Mesothelial cell of epicardium (in vitro differentiated cells): ENCODE measurements at places on chromosomes 5 and 9.

GRCh38 chr5:180166176-180166575 is 42.8 kb downstream of the RASGEF1C start:
- H3K4me1 ChIP-seq, result peaks cover 18% of the 10 kb centered on the region
- no peak overlapping the region for H3K27ac ChIP-seq
- no peak overlapping the region for H3K4me3 ChIP-seq

DNA sequence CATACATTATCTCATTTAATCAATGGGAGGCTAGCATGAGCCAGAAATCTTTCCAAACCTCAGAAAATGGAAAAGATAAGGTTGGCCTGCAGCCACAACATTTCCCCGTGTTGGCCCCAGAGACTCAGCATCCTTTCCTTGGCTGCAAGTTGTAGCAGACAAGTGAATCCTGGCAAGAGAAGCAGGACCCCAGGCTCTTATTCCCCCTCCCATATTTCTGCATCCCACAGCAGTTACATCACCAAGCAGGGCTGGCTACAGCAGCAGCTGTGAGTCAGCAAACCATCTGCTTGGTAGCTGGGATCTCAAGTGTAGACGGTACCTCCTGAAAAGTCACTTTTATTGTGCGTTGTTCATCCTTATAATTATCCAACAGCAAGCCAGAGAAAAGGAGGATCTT is 212.4 kb downstream of the GNA14 start:
- H3K4me1 ChIP-seq, result peaks cover 18% of the 10 kb centered on the region
- H3K27me3 ChIP-seq, result peaks cover 3% of the 10 kb centered on the region
- H3K27ac ChIP-seq, result no peak overlapping the region

GRCh38 chr5:64958757-64959391 is 190.1 kb downstream of the CWC27 start:
- no peak overlapping the region for H3K27ac ChIP-seq
- no peak for DNase-seq
- no peak overlapping the region for H3K4me3 ChIP-seq

GRCh38 chr9:127611603-127611898 is 526 bp upstream of the STXBP1 start:
- DNase-seq, result no peak
- H3K27ac ChIP-seq, result peak overlapping the region; percentile 88
- H3K27me3 ChIP-seq, result no peaks in the 10 kb centered on the region
- H3K4me1 ChIP-seq, result peaks cover 46% of the 10 kb centered on the region

- H3K4me3 ChIP-seq, result no peak overlapping the region
Measured at GRCh38 chr5:127962491-127962890, 121.1 kb upstream of the SLC12A2 start.

DNA sequence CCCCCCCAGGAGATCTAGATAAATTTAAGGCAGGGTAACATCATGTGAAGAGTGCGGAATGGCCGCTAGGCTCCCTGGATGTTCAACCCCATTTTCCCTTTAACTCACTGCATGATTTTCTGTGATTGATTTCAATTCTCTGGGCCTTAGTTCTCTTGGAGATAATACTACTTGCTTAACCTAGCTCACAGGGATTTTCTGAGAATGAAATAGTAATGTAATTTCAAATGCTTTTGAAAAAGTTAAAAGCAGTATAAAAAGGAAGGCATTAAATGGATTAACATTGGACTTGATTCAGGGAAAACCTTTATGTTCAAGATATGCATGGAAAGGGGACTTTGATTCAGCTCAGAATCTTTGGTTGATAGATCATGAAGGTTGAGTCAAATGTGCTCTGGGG is 90.9 kb downstream of the KIF4B start:
- no peak for DNase-seq
- H3K27me3 ChIP-seq, result no peaks in the 10 kb centered on the region
- H3K4me3 ChIP-seq, result no peak overlapping the region
- H3K27ac ChIP-seq, result no peak overlapping the region
- no peaks in the 10 kb centered on the region for H3K36me3 ChIP-seq

GRCh38 chr5:127367946-127368465 is 77.4 kb downstream of the MEGF10 start:
- H3K4me3 ChIP-seq, result no peak overlapping the region
- H3K4me1 ChIP-seq, result no peaks in the 10 kb centered on the region
- no peak overlapping the region for H3K27ac ChIP-seq

DNA sequence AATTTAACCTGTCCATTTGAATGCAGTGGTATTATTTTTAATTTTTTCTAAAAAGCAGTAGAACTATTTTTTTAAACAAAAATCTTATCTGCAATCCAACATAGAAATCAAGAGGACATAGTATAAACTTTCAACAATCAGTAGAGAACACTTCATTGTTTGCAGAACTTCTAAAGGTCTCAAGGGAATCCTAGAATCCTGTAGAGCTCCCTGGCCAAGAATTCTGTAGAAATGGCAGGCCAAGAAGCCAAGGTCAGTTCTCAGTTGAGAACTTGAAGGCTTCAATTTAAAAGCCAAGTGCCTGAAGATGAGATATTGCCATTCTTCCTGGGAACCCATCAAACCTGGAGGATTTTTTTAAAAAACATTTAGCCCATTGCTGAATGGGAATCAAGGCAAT is 199.2 kb upstream of the KLF4 start:
- no peak overlapping the region for H3K27ac ChIP-seq
- no peak overlapping the region for H3K4me3 ChIP-seq
- DNase-seq, result no peak
- no peaks in the 10 kb centered on the region for H3K36me3 ChIP-seq
- peaks cover 14% of the 10 kb centered on the region for H3K27me3 ChIP-seq

DNA sequence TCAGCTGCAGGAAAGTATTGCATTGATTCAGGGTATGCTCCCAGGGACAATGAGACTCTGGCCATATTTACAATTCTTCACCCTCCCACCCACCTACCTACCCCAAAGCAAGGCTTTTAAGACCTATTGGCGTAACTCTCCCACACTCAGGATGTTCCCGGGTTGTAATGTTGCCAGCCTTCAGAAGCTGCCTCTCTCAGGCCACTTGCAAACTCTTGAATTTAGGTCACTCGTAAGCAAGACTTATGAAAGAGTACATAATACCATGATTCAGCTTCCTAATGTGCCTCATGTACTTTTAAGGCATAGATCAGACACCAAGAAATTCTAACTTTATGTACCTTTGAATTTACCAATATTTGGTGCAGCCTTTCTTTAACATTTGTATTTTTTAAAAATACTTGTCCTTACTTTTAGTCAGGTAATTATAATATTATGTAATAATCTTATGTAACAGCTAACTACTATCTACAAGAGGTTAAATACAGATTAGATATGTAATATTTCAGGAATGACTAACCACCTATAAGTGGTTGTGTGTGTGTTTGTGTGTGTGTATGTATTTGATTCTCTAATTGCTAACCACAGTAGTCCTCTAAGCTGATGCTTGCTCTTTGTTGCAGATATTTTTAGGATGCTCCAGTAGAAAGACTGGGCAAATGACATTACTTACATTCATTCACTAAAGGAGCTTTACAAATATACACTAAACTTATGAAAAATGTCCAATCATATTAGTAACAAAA is 630.5 kb upstream of the MEF2C start:
- DNase-seq, result no peak
- no peak overlapping the region for H3K27ac ChIP-seq
- no peaks in the 10 kb centered on the region for H3K36me3 ChIP-seq
- no peak overlapping the region for H3K4me3 ChIP-seq
- no peaks in the 10 kb centered on the region for H3K27me3 ChIP-seq

GRCh38 chr9:132631685-132632084 is 38.1 kb downstream of the DDX31 start:
- H3K36me3 ChIP-seq, result peaks cover 36% of the 10 kb centered on the region
- H3K4me3 ChIP-seq, result no peak overlapping the region
- no peak for DNase-seq
- no peaks in the 10 kb centered on the region for H3K27me3 ChIP-seq
- H3K4me1 ChIP-seq, result peaks cover 6% of the 10 kb centered on the region
- no peak overlapping the region for H3K27ac ChIP-seq

DNA sequence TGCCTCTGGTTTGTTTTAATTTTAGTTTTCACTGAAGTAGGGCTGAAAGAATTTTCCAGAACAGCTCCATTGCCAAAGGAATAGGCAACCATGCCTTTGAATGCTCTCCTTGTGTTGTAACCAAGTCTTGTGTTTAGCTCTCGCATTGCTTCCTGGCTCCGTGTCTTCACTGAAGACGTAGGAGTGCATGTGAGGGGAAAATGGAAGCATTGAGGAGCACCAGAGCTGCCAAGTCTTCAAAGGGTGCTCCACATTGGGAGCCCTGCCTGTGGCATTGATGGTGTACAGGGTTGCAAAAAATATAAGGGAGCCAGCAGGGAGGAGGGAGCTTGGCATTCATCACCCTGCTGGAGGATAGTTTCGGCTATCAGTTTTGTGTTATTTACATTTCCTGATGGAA is 86.6 kb downstream of the NTRK2 start:
- peaks cover 5% of the 10 kb centered on the region for H3K36me3 ChIP-seq
- H3K27me3 ChIP-seq, result no peaks in the 10 kb centered on the region
- H3K4me3 ChIP-seq, result no peak overlapping the region
- peaks cover 28% of the 10 kb centered on the region for H3K4me1 ChIP-seq
- DNase-seq, result no peak

GRCh38 chr9:91775011-91775707 is 174.9 kb downstream of the ROR2 start:
- H3K4me1 ChIP-seq, result peaks cover 51% of the 10 kb centered on the region
- H3K27ac ChIP-seq, result no peak overlapping the region
- H3K27me3 ChIP-seq, result no peaks in the 10 kb centered on the region
- H3K36me3 ChIP-seq, result peaks cover 1% of the 10 kb centered on the region

GRCh38 chr9:75974016-75974766 is 83.7 kb downstream of the PCSK5 start:
- H3K36me3 ChIP-seq, result peaks cover 13% of the 10 kb centered on the region
- no peak overlapping the region for H3K27ac ChIP-seq
- H3K4me1 ChIP-seq, result peaks cover 18% of the 10 kb centered on the region
- no peaks in the 10 kb centered on the region for H3K27me3 ChIP-seq
- no peak overlapping the region for H3K4me3 ChIP-seq

- H3K4me3 ChIP-seq, result no peak overlapping the region
- H3K36me3 ChIP-seq, result peaks cover 1% of the 10 kb centered on the region
- no peaks in the 10 kb centered on the region for H3K27me3 ChIP-seq
- H3K4me1 ChIP-seq, result peaks cover 4% of the 10 kb centered on the region
Measured at GRCh38 chr9:133807818-133808217, 69.7 kb upstream of the SARDH start.

DNA sequence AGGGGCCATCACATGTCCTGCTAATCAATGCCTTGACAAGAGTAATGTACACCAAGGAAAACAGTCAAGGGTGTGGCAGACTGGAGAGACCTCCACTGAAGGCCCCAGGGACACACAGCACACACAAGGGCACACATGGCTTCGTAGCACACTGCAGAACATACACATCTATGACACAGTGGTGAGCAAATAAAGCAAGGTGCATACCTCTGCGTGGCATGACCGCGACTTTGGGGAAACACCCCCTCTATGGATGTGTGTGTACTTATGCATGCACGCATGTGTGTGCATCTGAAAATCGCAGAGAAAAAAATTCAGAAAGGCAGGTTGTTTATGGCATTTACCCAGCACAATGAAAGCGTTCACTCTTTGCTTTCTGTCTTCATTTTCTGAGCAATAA is 20.5 kb downstream of the SEMA4D start:
- H3K27me3 ChIP-seq, result no peaks in the 10 kb centered on the region
- H3K4me3 ChIP-seq, result no peak overlapping the region
- H3K4me1 ChIP-seq, result peaks cover 16% of the 10 kb centered on the region

DNA sequence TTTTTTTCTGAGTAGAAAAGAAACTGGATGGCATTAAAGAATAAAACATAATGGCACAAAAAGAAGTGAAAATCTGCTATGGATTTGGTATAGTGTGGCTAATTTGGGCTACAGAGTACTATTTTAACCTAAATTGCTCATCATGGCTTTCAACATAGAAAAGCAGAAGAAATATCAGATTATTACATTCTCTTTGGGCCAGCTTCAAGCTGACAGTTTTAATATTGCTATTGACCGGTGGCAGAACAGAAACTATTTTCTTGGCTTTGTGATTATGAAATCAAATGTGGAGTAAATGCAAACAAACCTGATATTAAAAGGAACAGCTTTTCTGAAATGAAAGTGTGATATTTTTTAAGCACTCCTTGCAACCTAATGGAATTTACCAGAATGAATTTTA is 301.5 kb downstream of the EPB41L4A start:
- H3K36me3 ChIP-seq, result peaks cover 4% of the 10 kb centered on the region
- no peaks in the 10 kb centered on the region for H3K27me3 ChIP-seq
- no peak overlapping the region for H3K27ac ChIP-seq
- no peak overlapping the region for H3K4me3 ChIP-seq
- peaks cover 6% of the 10 kb centered on the region for H3K4me1 ChIP-seq
- no peak for DNase-seq

GRCh38 chr5:124180875-124181461 is 565.5 kb downstream of the ZNF608 start:
- H3K36me3 ChIP-seq, result no peaks in the 10 kb centered on the region
- no peak for DNase-seq
- peaks cover 15% of the 10 kb centered on the region for H3K4me1 ChIP-seq
- H3K4me3 ChIP-seq, result no peak overlapping the region

DNA sequence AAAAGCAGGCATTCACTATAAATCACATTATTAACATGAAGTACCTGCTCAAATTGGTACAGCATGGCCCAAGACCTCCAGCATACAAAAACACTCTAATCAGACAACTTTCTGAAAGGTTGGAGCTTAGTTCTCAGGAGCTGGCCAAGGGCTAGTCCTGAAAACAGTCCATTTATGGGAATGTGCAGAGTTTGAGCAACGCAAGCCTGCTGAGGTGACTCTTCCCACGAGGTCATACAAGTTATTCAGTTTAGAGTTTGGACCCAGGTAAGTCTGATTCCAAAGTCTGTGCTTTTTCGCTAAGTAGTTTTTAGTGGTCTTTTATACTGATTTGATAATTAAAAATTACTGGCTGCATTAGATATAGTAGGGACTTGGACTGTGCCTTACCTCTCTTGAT is 52.6 kb downstream of the AP3S1 start:
- no peaks in the 10 kb centered on the region for H3K4me1 ChIP-seq
- H3K27me3 ChIP-seq, result no peaks in the 10 kb centered on the region
- H3K36me3 ChIP-seq, result peaks cover 4% of the 10 kb centered on the region
- no peak for DNase-seq
- no peak overlapping the region for H3K4me3 ChIP-seq

DNA sequence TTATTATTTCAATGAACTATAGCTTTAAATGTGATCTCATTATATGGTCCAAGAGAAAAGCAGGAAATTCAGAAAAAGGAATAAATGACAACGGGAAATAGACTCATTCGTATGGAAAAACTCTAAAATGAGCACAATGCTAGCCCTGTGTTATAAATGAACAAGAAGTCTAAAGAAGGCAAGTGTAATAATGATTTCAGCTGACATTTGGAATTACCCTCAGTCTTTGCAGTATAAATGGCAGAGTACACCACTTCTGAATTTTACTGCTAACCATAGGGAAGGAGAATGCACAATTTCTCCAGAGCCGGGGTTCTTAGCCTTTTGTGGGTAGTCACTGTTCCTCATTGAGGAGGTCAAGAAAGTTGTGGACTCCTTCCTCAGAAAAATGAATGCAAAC is 93.1 kb downstream of the ANKRD55 start:
- H3K27me3 ChIP-seq, result no peaks in the 10 kb centered on the region
- peaks cover 7% of the 10 kb centered on the region for H3K4me1 ChIP-seq
- no peaks in the 10 kb centered on the region for H3K36me3 ChIP-seq
- H3K27ac ChIP-seq, result no peak overlapping the region

DNA sequence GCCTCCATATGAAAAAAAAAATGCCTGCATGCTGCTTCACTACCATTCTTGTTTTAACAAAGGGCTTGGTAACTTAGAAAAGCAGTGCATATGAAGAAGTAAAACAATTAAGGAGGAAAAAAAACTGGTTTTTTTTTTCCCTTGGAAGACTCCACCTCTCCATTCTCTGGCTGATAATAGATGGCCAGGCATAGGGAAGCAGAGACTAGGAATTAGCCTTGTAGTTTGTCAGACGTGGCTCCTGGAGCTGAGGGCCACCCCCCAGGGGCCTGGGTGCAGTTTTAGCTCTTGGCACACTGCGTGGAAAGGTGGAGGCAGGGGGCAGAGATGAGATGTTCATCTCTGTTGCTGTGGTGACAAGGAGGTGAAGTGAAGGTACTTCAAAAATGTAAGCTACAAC is 42.7 kb downstream of the WDR36 start:
- DNase-seq, result no peak
- peaks cover 55% of the 10 kb centered on the region for H3K4me1 ChIP-seq
- peaks cover 2% of the 10 kb centered on the region for H3K36me3 ChIP-seq
- H3K27ac ChIP-seq, result peak overlapping the region; percentile 85
